ENCODE measurements at places on chromosomes 11 and 22.
A peak's percentile ranks its signal among the peaks of the same experiment; 100 is the strongest.

DNA sequence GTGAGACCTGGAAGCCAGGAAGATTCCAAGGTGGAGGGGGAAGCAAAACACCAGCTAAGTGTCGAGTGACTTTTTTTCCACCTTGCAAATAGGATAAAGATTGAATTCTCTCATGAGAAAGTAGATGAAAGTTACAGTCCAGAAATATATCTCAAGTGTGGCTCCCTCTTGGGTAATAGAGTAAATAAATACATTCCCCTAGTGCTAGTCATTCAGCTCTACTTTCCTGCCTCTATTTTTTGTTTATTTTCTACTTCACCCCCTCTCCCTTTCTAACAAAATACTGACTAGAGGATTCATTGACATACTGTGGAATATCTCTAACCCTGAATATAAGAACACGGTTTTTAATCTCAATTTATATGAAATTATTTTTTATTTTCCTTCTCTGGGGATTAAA is 19.2 kb upstream of the OOSP4B start:
- DNase-seq: no peak

- peak; percentile 77 for DNase-seq
These were observed 5.3 kb downstream of the IFITM10 start for GRCh38 chr11:1744891-1745700.

DNA sequence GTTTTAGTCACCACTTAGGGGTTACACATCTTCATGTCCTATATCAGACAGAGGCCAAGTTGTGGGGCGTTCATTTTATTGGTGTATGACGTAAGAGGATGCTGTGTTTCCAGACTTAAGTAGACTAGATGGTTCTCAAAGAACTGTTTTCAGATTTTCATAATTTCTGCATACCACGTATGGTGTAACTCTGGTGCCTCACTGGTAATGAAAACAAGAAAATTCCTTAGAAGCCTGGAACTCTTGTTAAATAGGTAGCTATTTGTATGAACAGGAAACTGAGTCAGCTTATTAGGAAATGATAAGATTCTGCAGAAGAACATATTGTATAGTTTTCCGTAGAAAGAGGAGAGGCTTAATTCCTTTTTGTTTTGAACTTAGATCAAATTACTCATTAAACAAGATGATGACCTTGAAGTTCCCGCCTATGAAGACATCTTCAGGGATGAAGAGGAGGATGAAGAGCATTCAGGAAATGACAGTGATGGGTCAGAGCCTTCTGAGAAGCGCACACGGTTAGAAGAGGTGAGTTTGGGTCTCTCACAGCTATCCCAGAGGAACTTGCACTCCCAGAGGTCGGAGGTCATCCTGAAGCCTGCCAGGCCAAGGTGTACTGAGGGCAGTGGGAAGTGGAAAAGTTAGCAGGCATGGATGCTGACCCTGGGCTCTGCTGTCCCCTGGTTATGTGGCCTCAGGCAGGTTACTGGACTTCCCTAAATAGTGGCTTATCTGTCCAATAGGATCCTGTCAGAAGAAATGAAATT is 3.9 kb downstream of the CDC45 start:
- no peak for DNase-seq

DNA sequence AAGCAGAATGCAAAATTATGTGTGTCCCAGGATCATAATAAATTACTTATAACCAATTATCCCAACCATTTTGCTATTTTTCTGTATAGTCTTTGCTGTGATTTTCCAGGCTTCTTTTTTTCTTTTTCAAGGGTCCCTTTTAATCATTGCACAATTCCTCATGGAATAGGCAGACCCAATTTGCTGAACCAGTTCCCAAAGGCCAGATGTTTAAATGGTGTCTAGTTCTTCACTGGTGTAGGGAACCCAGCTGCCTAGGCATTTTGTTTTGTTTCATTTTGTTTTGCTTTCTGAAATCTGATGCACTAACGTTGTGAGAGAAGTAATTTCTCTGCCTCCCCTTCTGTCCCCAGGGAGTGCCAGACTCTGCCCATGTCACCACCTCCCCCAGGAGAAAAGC is 60.4 kb downstream of the CHST1 start:
- DNase-seq: peak; percentile 12

DNA sequence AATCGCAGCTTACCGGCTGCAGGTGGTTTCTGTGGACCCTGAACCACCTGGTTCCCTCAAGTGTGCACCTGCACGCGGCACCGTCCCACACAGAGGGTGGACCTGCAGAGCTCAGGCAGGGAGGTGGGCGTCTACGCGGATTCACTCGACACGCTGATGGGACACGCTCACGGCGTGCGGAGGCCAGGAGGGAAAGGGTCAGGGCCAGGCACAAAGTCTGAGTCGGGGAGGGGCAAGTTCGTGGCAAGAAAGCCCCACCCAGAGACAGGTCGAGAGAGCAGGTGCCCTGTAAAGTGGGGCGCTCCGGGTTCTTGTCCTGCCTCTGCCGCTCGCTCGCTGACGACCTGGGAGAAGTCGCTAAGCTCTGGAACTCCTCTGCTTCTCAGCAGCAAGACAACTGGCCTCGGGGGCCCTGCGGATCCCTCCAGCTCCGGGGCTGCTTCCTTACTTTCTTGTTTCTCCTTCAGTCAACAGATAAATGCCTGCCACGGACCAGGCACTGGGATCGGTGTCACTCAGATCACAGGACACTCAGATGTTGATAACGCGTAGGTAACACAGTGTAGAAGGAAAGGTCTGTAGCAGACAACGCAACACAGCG is 72.4 kb upstream of the NUP50 start:
- DNase-seq: no peak

- peak; percentile 56 for DNase-seq
These were observed 24.6 kb downstream of the FXYD6 start for GRCh38 chr11:117851852-117852251.

DNA sequence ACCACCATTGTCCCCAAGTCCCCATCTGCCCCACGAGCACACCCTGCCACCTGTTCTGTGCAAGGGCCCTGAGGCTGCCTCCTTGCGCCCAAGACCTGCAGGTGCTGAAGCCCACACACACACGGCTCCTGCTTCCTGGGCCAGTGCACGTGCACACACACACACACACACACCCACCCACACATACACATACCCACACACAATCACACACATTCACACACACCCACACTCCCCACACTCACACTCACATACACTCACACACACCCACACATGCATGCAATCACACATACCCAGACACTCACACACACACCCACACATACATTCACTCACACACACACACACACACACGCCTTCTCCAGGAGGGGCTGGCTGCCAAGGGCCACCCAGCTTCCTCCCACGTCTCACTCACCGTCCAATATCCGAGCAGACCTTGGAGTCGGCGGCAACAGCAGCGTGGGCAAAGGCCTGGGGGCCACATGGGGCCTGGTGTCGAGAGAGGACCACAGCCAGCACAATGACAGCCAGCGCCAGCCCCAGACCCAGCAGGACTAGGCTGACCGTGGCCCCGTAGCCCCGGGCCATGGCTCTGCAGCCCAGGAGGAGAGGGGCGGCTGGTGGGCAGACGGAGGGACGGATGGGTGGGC is 616 bp downstream of the GGT5 start:
- no peak for DNase-seq

GRCh38 chr22:44116331-44116730 is 64.4 kb upstream of the PARVG start:
- DNase-seq: no peak

DNA sequence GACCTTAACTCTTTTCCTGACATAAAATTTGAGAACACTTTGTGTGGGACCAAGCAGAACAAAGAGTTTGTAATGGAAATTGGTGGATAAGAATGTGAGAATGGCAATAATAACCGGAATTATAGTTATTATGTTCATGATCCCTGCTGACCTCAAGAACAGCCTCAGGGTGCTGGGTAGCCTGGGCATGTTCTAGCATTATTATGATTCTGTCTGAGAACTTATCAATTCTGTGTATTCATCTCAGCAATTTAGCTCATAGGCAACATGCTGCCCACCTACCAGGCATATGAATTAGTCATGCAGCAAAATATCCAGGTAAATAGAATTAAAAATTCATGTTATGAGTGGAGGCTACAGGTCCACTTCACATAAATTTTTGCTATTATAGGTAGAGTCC is 61.9 kb downstream of the CTSC start:
- DNase-seq: no peak

DNA sequence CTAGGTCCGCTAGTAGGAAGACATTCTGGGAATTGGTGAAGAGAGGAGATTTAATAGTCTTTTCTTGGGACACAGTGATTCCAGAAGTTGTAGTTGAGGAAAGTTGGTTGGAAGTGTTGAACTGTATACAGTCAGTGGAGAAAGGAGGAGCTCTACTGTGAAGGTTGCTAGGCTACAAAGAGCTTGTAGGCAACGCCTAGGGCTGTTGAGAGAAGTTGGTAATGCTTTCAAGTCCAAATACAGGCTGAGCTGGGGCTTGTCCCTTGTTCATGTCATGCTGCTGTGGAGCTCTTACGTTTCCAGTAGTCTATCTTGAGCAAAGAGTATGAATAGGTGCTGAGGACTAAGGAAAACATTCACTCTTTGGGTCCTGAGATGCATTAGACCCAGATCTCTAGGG is 1.1 kb downstream of the TBCEL start:
- DNase-seq: no peak

- DNase-seq: peak; percentile 71
These were observed 1.4 kb downstream of the RIN1 start for GRCh38 chr11:66334605-66335442.

DNA sequence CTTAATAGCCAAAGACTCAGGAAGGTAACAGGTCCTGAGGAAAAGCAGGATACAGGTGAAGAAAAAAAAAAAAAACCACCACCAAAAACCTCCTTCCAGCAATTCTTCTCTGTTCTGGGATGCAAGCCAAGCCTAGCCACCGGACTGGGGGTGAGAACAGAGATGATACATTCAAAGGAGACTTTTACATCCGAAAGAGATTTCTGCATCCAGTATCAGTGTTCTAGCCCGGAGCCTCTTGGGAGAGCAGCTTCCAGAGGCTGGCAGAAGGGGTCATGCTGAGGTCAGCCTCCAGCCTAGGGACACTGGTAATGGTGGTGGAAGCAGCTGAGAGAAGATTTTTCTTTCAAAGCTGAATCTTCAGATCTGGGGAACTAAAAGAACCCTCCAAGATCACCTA is 76.2 kb downstream of the KCNC1 start:
- DNase-seq: no peak

All from coronary artery (tissue), 2 donors.